ENCODE measurements at places on chromosomes 5 and 9.

DNA sequence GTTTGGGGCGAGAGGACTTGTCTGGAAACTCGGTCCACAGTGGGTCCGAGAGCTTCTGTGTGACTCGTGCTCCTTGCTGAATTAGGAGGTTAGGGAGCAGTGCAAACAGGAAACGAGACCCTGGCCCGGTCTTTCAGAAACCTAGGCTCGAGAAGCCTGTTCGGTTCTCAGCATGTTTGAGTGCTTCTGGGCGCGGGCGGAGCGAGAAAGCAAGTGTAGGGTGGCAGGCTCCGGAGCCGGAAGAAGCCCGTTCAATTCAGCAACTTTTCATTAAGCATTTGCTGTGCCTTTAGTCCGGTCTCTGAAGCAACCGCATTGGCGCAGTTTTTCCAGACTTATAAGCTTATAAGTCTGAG is 547 bp downstream of the CLTA start:
- DNase-seq: peak; percentile 51

GRCh38 chr9:112193572-112194288 is 18.6 kb upstream of the SUSD1 start:
- DNase-seq: peak; percentile 86

DNA sequence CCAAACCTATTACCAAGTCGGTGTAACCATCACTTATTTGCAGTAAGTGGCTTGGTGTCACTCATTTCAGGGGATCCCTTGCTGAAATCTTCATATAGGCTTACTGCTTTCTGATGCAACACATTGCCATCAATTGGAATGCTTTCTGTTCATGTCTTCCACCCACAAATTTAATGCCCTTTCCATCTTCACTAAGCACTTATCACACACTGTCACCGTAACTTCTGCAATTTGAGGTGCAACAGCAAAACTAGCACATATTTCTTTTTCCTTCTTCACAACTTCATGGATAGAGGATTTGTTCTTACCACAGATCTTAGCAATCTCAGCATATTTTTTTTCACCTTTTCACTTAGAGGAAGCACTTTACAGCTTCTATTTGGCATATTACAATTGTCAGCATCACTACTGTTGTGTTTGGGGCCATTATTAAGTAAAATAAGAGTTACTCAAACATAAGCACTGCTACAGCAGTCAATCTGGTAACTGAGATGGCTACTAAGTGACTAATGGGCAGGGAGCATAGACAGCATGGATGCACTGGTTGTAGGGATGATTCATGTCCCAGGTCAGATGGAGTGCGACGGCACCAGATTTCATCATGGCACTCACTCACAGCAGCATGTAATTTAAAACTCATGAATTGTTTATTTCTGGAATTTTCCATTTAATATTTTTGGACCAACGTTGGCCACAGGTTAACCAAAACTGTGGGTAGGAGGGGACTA is 70.1 kb downstream of the PIP5K1B start:
- DNase-seq: peak; percentile 3

- DNase-seq: no peak
These were observed 58.9 kb downstream of the CAMSAP1 start for GRCh38 chr9:135848341-135849047.

GRCh38 chr9:71737455-71737854 is 30.9 kb downstream of the CEMIP2 start:
- no peak for DNase-seq

DNA sequence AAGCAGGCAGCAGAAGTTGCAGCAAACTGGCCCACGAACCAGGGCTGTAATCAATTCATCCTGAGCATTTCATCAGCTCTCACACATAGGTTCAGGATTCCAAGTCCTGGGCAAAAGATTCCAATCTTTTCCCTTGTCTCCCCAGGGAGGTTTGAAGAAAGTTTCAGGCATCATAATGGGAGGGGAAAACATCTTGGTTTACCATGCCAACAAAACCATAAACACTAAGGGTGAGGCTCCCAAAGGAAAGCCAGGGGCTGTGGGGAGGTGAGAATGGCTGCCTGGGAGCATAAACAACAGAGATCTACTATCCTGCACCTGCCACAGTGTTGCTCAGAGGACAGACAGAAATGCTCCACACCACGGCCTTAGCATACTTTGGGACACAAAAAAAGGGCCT is 94.6 kb downstream of the SH3TC2 start:
- DNase-seq: no peak

- no peak for DNase-seq
These were observed 17.3 kb downstream of the ADGRD2 start for GRCh38 chr9:124467410-124468060.

DNA sequence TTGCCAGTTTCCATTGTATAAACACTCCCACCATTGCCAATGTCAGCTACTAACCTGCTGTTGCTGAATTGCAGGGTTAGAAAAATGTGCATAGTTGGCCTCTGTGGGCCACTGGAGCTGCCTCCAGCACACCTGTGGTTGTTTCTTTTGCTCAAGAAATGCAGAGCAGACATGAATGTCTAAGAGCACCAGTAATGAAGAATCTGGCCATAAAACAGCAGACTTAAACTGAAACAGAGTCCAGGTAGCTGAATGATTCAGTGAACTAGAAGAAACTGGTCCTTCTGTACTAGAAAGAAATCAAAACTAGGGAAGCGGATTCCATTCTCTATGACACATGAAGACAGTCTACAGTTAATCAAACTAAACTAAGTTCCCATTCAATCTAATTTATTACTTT is 48.2 kb downstream of the NUDT12 start:
- no peak for DNase-seq

DNA sequence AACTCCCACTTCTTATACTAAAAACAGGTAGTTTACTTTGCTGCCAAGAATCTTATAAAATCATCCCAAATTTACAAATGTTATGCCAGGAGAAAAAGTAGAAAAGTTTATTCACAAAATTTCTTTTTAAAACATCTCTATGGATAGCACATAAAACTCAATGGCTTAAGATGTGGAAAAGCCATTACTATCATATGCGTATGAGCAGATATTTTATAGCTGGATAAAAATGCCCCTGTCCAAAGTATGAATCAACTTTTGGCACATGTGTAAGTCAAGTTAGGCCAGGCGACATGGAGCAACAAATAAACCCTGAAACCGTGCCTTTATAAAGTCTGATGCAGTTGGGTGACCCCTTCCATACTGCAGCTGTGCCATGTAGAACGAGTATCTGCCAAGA is 38.6 kb upstream of the FBP1 start:
- no peak for DNase-seq

DNA sequence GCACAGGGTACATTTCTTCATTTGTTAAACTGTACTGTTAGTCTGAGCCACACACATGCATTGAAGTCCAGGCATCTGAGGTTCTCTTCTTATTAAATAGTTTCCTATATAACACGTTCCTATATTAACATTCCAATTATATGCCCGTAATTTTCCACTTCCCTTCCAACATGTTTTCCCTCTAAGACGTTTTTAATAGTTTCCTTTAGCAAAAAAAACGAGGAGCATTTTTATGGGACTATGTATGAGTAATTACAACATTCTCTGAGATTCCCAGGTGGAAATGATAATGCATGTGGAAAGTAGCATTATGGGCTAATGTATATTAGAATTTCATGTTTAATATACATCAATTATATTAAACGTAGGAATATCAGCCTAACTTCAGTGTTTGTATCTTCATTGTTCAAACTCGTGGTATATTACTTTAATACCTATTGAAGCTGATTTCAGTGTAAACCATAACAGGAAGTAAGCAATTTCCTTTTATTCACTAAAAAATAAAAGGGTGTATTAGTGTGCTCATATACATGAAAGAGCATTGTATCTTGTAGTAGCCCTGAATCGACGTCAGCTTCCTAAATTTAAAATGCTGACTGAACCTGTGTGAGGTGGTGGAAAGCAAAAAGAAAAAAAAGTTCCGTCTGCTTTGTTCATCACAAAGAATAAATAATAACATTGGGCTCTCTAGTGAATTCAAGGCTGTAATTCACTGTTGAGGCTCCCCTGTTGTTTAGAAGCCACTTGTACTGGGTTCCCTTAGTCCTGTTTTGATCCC is 11.3 kb downstream of the SMARCA2 start:
- no peak for DNase-seq

- DNase-seq: no peak
These were observed 608.9 kb downstream of the IRX1 start for GRCh38 chr5:4204276-4205141.

GRCh38 chr5:82785882-82786509 is 291.2 kb downstream of the TMEM167A start:
- DNase-seq: no peak

GRCh38 chr5:158952951-158953350 is 146.8 kb downstream of the EBF1 start:
- no peak for DNase-seq

DNA sequence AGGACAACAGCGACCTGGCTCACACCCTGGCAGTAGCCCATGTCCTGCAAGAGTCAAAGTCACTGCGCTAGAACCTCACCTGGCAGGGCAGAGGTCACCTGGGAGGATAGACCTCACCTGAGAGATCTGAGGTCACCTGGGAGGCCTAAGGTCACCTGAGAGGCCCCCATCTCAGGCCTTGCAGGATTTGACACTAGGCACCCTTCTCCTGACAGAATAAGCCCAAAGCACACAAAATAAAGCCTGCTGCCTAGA is 75.2 kb upstream of the SPTLC1 start:
- DNase-seq: no peak

- peak; percentile 6 for DNase-seq
These were observed 48.1 kb downstream of the FOCAD start for GRCh38 chr9:20732118-20732517.

DNA sequence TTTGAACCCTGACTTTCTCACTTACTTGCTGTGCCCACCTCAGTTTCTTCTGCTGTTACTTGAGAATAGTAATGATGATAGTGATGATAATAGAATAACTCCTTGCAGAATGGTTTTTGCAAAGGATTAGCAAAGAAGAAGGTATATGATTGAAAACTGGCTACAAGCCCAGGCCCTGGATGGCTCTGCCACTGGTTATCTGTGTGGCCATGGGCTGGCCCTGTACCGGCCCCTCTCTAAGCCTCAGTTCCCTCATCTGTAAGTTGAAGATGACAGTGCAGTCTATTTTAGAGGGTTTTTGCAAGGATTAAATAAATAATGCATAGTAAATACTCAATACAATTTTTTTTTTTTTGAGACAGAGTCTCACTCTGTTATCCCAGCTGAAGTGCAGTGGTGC is 6.2 kb downstream of the TTLL11 start:
- DNase-seq: no peak

DNA sequence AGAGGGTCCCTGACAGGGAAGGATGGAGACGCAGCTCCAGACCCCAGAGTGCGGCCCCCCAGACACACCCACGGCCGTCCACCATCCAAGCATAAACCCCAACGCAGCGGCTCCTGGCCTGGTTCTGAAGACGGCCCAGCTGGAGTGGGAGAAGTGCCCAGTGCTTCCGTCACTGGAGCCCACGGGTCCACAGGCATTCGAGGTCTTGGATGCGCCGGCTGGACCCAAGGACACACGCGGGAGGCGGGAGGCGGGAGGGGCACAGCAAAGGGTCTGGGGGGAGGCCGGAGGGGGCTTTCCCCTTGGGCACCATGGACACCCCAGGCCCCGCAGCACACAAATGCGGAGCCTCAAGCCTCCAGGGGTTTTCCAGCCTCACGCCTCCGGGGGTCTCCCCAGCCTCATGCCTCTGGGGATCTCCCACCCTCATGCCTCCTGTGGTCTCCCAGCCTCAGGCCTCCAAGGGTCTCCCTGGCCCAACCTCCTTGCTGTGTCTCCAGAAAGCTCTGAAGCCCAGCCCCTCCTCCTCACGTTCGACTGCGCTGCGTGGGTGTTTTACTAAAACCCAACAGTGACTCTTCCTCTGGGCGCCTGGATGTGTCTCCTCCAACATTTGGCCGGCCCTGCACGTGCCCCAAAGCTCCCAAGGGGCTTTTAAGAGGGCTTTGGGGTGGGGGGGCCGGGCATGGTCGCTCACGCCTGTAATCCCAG is 15.2 kb downstream of the EXD3 start:
- DNase-seq: no peak

- no peak for DNase-seq
These were observed 1143.6 kb upstream of the WWC1 start for GRCh38 chr5:167147879-167148278.

- no peak for DNase-seq
These were observed 375.2 kb downstream of the ZNF608 start for GRCh38 chr5:124371111-124371706.

- no peak for DNase-seq
These were observed 832 bp downstream of the EIF4EBP3 start for GRCh38 chr5:140548300-140548688.

- DNase-seq: no peak
These were observed 27.0 kb downstream of the PRUNE2 start for GRCh38 chr9:76878933-76879332.

GRCh38 chr5:61275841-61276240 is 56.2 kb upstream of the ZSWIM6 start:
- peak; percentile 96 for DNase-seq

Data from suppressor macrophage treated with lipopolysaccharide for 4 hours (primary cell).